ENCODE measurements at places on chromosomes 12 and 14.

DNA sequence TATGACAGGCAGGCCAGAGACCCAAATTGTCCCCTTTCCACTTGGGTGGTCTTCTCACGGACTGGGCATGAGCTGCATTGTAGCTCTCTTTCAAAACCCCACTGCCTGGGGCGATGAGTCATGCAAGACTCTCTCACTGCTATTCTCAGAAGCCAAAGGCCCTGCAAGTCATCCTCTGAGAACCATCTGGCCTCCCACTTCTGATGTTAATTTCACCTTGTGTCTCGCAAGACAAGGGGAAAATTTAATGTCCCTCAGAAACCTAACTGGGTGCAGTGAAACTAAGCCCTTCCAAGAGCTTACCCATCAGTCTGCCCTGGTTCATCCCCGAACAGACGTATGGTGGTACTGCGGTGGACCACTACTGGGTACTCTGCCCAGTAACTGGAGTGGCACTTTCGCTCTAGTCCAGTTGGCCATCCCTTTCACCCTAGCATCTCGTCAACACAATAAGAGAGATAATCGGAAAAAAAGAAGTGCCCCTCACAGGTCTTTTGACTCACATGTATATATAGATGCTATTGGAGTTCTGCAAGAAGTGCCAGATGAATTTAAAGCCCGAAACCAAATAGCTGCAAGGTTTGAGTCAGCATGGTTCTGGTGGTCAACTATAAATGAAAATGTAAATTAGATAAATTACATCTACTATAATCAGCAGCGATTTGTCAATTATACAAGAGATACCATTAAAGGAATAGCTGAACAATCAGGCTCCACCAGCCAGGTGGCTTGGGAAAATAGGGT, 31.3 kb upstream of the LALBA start:
- DNase-seq, result peak; percentile 62

DNA sequence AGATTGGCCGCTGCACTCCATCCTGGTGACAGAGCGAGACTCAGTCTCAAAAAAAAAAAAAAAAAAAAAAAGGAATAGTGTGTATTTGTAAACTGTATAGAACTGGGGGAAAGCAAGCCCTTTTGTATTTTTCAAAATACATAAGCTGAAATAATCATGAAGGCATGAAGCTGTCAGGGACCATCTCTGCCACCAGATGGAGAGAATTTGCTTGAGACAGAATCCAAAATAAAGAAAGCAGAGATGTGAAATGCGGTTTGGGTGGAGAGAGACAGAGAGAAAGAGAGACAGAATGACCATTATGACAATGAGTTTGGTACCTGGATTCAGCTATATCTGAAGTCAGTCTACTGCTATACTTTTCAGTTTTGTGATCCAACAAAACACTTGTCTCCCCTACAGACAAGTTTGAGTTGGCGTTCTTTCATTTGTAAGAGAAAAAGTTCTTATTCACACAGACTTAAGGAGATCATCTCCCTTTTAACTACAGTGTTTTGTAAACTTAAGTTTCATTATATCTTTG, 155.7 kb upstream of the LRIG3 start:
- DNase-seq, result no peak

GRCh38 chr14:99463974-99464373, 16.7 kb downstream of the SETD3 start:
- no peak for DNase-seq

GRCh38 chr14:77903221-77903620, 103.3 kb downstream of the ADCK1 start:
- DNase-seq, result no peak

GRCh38 chr14:64465191-64465822, at the start of gene AKAP5:
Gene AKAP5 (plus strand): TSS chr14:64465499. CDS start chr14:64468395, 2,896 bp downstream.
- DNase-seq, result peak; percentile 88

GRCh38 chr12:16458521-16459078, 111.2 kb downstream of the MGST1 start:
- DNase-seq, result no peak

DNA sequence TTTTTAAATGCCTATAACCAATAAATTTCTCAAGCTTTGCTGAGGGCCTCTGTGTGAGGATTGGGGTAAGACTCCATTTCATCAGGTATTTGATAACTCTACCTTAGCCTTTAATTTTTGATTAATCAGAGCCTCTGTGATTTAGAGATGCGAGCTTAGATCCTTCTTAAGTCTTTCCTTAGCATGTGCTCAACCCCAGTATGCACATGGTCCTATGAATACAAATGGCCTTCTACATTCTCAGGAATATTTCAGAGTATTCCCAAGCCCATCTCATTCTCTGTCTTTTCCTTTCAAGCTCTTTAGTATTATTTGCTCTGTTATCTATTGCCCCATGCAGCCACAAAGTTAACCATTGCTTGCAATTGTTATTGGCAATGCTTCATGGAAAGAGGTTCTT, 1407.7 kb downstream of the LRFN5 start:
- DNase-seq, result no peak

GRCh38 chr12:53747095-53747494, 4.7 kb downstream of the CISTR start:
- no peak for DNase-seq

DNA sequence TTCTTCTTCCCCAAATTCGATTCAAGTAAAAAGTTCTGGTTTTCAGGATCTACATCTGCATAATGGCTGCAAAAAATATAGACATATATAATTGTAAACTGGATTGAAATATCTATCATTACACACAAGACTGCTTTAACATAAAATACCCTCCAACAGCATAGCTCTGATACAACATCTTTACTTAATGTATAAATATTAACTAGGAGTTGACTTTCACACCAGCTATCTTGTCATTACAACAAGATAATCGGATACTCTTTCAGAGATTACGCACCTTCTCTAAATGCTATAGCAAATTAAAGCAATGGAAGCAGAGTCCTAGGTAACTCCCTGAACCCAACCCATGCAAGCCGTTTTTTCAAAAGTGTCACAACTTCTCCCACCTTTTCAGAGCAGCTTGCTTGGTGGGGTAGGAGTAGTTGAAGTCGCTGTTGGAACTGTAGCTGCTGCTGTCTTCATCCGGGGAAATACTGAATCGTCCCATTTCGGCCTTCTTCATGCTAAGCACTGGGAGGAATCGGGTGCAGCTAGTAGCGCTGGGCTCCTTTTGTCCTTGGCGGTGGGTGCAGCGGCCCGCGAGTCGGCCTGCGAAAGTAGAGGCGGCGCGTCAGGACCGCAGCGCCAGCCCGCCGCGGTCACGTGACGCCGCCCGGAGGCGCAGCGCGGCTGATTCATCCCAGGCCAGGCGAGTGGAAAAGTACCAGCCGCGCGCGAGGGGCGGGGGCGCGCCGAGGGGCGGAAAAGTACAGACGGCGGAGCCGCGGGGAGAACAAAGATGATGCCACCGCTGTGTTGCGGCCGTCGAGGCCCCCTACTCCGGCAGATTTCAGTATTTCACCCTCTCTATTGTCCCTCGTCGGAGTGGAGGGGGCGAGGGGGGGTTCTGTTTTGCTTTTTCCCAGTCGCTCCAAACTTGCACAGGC, 1.5 kb downstream of the SLC38A2 start:
- peak; percentile 77 for DNase-seq

DNA sequence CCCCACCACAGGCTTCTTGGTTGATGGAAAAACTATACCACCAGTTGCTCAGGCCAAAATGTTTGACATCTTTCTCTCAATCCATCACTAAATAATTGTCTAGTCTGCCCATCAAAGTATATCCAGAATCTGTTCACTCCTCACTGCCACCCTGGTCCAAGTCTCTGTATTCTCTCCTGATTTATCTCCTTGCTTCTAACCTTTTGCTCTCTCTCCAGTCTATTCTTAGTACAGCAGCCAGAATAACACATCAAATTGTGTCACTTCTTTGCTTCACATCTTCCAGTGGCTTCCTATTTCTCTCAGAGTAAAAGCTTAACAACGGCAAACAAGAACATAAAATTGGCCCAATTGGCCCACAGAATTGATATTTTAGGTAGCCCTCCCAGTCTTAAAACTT, 272.8 kb downstream of the IPO8 start:
- no peak for DNase-seq

DNA sequence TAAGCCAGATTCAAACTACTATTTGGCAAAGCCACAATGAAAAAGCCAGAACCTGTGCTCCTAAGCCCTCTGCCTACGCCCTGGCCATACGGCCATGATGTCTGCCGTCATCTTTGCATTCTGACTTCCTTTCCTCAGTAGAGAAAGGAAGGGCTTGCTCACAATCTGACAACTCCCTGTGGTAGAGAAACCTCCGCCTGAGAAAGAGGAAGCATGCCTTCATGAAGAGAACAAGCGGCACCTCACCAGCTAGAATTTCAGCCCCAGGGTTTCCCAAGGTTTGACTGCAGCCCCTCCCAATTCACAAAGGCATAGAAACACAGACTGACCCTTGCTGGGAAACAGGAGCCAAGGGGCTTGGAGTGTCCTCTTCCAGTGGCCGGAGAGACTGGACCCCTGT, 25.7 kb downstream of the TEP1 start:
- no peak for DNase-seq

DNA sequence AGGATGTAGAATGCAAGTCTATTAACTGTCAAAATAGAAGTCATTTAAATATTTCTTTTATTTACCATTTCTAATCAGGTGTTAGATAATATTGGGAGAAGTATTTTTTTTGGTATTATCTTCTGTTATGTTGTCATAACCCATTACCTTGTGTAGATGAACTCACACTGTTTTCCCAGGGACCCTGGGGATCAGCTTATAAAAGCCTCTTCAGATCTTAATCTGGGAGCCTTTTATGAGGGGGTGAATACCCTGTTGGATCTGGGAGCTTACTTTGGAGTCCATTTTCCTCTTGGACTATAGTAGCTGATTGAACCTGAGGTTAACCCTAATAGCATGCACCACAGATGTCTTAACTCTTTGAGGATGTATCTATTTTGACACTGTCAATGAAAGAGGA, 176.3 kb upstream of the ATP2B1 start:
- no peak for DNase-seq

- DNase-seq, result no peak
These were observed 53.1 kb downstream of the PRIMA1 start for GRCh38 chr14:93735206-93735605.

- no peak for DNase-seq
These were observed 38.1 kb downstream of the GOLGA5 start for GRCh38 chr14:92832137-92832700.

- no peak for DNase-seq
These were observed 32.7 kb downstream of the VCPKMT start for GRCh38 chr14:50083467-50084337.

- DNase-seq, result no peak
These were observed 4.1 kb downstream of the GMPR2 start for GRCh38 chr14:24236689-24237462.

- no peak for DNase-seq
These were observed 7.2 kb upstream of the PLXNC1 start for GRCh38 chr12:94141004-94141764.

- peak; percentile 31 for DNase-seq
These were observed 42.5 kb upstream of the BCAT1 start for GRCh38 chr12:24991209-24992049.

DNA sequence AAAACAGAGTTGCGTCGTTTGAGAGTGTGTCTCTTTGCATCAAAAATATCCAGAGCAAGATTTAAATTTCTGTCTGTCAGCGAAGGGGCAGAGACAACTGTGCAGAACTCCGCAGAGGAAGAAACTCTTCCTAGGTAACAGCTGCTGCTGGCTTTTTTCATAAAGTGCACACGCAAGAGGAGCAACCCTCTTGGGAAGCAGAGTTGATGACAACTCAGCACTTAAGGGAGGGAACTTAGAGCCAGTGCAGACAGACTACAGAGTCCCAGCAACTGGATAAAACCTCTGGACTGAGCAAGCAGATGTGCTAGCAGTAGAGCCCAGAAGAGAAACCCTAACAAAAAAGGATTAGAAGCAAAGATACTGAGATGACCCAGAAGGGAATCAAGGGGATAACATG, 337.1 kb downstream of the PCNX1 start:
- DNase-seq, result no peak

DNA sequence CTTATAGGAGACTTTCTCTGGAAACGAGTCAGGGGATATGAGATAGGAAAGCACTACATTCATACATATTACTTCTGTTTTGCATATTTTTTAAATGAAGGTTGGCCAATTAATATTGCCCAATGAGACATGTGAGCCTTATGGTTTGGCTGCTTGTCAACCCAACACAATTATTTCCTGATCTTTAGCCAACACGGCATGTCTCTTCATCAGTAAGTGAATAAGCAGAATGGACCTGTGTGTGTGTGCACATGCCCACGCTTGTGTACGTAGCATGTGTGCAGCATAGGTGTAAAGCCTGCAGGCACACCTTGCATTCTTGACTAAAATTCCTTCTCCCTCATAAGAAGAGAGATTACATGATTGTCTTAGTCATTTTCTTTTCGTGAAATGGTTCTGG, 88.3 kb downstream of the STON2 start:
- no peak for DNase-seq

GRCh38 chr14:99880651-99881420, 87.6 kb downstream of the EML1 start:
- no peak for DNase-seq

DNA sequence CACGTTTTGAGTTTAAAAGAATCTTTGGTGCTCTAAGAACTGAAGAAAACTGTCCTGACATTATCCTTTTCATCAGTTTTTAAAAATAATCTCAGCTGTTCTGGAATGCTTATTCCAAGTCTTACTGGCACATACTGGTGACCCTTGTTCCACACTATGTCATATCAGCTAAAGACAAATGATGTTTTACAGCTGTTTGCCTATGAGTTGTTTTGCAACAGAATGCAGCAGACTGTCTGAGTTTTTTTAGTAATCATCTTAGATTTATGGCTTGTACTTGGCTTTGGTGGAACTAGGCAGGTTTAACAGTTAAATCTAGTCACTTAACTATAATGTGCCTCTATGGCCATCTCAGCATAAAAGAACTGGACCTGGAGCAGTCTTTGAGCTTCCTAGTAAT, 91.6 kb upstream of the GRIN2B start:
- no peak for DNase-seq

GRCh38 chr12:132467511-132467910, 22.4 kb upstream of the FBRSL1 start:
- no peak for DNase-seq

GRCh38 chr12:108236366-108236765, 102.7 kb downstream of the CMKLR1 start:
- no peak for DNase-seq

GRCh38 chr14:52094546-52095271, 25.9 kb upstream of the NID2 start:
- no peak for DNase-seq

DNA sequence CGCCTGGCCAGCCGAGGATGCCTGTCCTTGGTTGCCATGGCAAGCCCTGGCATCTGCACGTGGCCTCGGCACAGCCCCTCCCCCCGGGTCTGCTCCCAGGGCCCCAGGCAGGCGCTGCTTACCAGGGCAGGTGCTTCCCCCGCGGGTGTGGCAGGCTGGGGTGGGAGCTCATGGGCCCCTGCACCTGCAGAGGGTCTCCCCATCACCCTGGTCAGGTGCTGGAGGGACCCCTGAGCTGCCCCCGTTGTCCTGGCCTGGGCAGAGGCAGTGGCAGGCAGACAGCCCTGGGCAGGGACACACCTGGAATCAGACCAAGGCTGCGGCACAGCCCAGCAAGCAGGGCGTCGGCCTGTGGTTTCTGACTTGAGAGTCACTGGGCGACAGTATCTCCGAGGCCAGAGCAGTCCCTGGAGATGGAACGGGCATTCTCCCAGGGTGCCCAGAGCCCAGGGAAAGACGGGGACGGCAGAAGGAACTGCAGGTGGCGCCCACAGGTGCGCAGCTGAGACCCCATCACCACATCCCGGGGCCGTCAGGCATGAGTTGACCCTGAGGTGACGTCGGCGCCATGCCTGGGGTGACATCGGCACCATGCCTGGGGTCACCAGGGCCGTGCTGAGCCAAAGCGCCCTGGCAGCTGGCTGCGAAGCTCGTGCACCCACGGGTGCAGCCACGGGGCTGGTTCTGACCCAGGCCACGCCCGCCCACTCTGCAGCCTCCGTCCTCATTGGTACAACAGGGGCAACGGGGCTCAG, 56.1 kb upstream of the FBRSL1 start:
- DNase-seq, result no peak
